ENCODE measurements at places on chromosomes 5 and 9. TPM values are rescaled to one million over a fixed set of nuclear protein-coding genes. Genes with fewer than 3 reads are reported as not detected.

Gene PCSK1
- 2.5 TPM for total RNA-seq

Gene LPCAT1
- 132 TPM for total RNA-seq

Gene BHMT
- total RNA-seq = 9.3 TPM

Gene BARHL1
- not detected for total RNA-seq

Gene FSTL4
- 10.0 TPM for total RNA-seq

Gene PPP2R2B
- total RNA-seq = 32.9 TPM

Gene LECT2
- not detected for total RNA-seq

Gene NINJ1
- total RNA-seq = 23.4 TPM

Gene LCN12
- 2.9 TPM for total RNA-seq
